ENCODE measurements at places on chromosomes 11 and 22.

DNA sequence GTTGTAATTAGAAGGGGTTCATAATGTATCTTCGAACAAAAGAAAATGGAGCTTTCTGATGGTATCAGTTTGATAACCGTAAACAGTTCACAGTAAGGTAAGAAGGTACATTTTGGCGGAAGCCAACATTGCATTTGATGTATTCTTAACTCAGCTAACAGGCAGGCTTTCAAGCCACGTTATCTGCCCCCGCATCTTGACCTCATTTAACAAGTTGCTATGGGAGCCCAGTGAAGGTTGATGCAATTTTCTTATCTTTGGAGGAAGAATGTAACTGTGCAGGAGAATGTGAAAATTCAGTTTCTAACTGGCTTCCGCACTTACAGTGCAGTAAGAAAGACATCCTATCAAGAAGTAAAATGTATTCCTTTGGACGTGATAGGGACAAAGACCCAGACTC lies 110.6 kb downstream of the ETS1 start:
- DNase-seq: no peak

GRCh38 chr11:122434786-122435185 lies 220.7 kb upstream of the UBASH3B start:
- no peak for DNase-seq

- no peak for DNase-seq
These were observed 20.6 kb downstream of the CLMP start for GRCh38 chr11:123174196-123175183.

DNA sequence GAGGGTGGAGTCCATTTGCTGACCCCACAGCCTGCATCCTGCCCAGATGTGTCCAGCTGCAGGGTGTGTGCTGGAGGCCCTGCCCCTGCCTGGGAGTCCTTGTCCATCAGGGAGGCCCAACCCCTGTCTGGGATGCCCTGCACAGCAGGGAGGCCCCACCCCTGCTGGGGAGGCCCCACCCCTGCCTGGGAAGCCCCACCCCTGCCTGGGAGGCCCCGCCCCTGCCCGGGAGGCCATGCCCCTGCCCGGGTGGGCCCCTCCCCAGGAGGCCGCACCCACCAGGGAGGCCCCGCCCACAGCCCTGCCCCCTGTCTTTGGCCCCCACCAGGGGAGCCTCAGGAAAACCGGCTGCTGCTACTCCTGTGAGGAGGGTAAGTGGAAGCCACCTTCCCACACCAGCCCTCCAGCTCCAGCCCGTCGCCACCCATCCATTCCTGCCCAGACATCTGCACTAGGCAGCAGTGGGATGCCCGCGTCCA lies 37.2 kb downstream of the MUC5B start:
- peak; percentile 67 for DNase-seq

GRCh38 chr11:92480499-92480898 lies 255.9 kb downstream of the FAT3 start:
- no peak for DNase-seq

DNA sequence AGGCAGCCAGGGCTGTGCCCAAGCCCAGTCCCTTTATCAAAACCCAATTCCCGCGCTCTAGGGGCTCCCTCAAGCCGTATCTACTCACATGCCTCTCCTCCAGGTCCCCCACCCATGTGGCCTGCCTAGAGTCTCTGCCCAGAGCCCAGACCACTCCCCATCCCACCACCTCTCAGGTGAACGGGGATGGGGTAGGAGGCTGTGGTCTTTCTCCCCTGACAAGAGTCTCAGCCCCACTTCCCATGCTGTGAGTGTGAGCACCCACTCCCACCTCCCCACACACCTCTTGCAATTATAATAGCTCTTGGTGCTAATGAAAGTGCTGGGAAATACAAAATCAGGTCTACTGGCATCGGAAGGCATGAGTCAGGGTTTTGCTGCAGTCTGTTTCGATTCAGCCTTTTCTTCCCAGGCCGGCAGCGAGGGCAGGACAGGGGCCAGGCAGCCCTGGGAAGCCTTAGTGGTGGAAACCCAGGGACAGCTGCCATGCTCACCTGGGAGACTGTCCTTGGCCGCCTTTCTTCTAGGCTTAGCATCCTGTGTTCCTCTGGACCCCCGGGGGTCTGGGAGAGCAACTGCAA lies 16.7 kb upstream of the TMPRSS4 start:
- DNase-seq: no peak

GRCh38 chr11:88353386-88353785 lies 15.8 kb upstream of the CTSC start:
- DNase-seq: no peak

- DNase-seq: no peak
These were observed 23.0 kb downstream of the C22orf23 start for GRCh38 chr22:37930270-37930951.

GRCh38 chr11:117647207-117647606 lies 149.8 kb downstream of the DSCAML1 start:
- no peak for DNase-seq

DNA sequence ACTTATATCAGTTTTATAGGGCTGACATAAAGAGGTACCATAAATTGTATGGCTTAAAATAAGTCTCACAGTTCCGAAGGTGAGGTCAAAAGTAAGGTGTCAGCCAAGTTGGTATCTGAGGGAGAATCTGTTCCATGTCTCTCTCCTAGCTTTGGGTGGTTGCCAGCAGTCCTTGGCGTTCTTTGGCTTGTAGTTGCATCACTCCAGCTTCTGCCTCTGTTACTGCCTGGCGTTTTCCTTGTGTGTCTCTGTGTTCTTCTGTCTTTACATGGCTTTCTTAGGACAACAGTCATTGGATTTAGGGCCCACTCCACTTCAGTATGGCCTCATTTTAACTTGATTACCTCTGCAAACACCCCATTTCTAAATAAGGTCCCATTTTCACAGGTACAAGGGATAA lies 16.7 kb downstream of the MMP7 start:
- DNase-seq: no peak

Data from activated naive CD8-positive, alpha-beta T cell treated with anti-CD3 and anti-CD28 coated beads, Interleukin-2, amount 50 U/mL, for 24 hours (primary cell).